Type B pancreatic cell (in vitro differentiated cells): ENCODE measurements at places on chromosomes 16 and 17.

DNA sequence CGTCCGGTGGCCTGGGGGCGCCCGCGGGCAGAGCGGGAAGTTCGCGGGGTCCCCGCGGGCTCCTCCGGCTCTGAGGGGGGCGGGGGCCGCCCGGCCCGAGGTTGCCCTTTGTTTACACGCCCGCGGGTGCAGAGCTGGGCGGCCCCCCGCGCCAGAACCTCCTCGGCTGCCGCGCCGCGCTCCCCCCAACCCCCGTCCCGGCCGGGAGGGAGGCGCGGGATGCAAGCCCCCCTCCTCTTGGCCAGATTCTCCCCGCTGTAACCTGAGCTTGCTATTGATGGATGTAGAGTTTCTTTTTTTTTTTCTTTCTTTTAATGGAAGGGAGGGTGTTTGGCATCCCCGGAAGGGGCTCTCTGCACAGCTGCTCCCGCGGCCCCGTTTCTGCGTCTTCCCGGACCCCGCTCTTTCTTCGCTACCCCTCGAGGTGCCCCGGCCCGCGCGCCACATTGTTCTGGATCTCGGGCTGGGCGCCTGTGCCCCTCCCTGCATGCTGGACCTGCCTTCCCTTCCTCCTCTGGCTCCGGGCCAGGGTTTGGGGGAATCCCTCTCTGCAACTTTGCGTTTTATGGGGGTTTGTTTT, 646 bp downstream of the CBX2 start:
- DNase-seq, result no peak

DNA sequence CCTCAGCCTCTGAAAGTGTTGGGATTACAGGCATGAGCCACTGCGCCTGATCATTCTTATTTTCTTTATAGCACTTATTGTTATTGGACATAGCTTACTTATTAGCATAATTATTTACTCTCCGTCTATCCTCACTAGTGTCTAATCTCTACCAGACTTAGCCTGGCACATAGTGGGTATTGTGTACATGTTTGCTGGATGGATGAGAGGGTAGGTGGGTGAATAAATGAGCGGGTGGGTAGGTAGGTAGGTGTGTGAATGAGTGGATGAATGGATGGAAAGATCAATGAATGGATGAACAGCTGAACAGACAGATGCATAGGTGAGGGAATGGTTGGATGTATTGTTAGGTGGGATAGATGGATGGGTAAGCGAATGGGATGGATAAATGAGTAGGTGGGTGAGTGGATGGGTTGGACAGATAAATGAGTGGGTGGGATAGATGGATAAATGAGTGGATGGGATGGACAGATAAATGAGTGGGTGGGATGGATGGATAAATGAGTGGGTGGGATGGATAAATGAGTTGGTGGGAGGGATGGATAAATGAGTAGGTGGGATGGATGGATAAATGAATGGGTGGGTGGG, 51.9 kb downstream of the ABCC6 start:
- no peak for DNase-seq

DNA sequence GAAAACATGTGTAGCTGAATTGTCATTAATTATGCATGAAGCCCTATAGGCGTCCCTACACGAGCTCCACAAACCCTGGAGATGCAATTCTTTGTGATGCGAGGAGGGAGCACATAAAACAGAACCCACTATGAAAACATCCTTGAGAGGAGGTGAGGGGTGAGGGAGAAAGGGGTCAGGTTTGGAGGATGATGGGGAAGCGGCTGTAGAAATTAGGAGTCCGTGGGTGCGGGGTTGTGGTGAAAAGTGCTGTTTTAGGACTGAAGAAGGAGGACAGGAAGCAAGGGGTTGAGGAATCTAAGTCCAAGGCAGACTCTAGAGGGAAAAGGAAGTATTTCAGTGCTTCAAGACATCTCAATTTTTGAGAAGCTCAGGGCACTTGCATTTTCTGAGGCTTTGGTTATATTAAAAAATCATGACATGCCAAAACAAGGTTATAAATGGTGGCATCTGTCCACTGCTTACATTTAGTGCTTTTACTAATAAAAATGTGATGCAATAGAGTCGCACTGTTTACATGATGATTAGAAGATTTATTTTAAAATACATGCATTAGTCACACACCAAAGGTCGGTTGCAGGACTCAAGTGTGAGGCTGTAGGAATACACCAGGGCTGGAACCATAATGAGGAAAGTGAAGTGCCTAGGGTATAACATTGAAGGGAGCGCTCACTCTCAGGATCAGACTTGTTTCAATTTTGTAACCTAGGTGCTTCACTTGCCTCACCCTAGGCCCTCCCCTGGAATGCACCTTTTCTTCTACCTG, 379.5 kb downstream of the HS3ST4 start:
- DNase-seq, result no peak

GRCh38 chr17:19753051-19753509, 5.0 kb upstream of the ALDH3A1 start:
- DNase-seq, result no peak

DNA sequence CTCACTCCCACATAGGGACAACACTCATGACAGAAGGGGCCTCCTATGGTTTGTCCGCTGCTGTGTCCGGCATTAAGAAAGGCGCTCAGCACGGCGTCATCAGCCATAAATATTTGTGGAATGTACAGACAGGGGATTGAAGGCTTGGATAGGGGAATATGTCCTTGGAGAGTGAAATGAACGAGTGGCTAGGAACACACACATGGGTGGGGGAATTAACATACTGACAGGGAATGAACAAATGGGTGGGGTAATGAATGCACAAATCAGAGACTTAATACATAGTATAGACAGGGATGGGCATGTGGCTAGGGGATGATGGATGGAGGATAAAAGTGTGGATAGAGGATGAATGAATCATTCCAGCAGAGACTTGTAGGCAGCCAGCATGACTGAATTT, 154.0 kb upstream of the HSBP1 start:
- no peak for DNase-seq

DNA sequence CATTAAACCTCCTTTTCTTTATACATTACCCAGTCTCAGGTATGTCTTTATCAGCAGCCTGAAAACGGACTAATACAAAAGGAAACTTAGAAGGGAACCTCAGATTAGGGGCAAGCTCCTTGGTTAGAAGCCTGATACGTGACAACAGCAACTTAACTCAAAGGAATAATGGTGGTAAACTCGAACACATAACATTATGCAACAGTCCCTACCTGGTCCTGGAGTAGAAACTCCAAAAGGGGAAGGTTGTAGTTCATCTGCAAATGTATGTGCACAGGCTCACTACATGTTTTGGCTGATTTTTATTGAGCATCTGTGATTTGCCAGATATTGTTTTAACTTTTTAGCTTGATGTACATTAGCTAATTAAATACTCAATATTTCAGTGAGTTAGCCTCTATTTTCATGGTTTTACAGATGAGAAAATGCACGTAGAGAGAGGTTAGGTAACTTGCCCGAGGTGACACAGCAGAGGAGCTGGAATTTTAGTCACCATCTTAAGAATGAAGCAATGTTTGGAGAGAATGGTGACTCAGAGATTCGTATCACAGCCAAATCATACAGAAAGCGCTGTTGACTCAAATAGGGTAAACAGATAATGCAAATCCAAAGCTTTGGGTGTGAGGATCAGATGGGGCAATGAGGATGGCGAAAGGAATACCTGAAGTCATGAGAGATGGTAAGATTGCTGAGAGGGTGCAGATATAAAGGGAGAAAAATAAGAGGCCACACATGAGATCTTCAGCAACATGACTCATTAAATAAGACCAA, 194.9 kb upstream of the RBFOX1 start:
- no peak for DNase-seq

DNA sequence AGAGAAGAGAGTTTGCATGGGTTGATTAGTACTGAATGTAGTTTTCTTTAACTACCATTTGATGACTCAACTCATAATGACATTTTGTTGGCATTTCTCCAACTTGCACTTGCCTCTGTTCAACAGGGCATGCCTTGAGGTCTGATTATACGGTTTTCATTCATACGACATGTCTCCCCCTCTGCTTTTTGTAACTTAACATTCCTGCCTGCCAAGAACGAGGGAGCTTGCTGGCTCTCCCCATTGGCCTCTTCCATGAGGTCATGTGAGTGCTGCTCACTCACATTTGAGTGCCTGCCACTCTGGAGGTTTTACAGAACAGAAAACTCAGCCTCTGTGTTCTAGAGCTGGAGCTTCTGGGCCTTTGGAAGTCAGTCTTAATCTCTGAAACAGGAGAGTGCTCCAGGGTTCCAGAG, 19.7 kb downstream of the MAP2K6 start:
- no peak for DNase-seq
